ENCODE measurements at places on chromosomes 7 and 10. TPM values are rescaled to one million over a fixed set of nuclear protein-coding genes. Genes with fewer than 3 reads are reported as not detected.

GRCh38 chr10:8072211-8072610 lies 17.7 kb downstream of the GATA3 start:
- no peaks in the 10 kb centered on the region for H3K36me3 ChIP-seq
- DNase-seq, result no peak
- H3K27me3 ChIP-seq, result peaks cover 6% of the 10 kb centered on the region
- no peak overlapping the region for H3K27ac ChIP-seq
- H3K4me3 ChIP-seq, result no peak overlapping the region

DNA sequence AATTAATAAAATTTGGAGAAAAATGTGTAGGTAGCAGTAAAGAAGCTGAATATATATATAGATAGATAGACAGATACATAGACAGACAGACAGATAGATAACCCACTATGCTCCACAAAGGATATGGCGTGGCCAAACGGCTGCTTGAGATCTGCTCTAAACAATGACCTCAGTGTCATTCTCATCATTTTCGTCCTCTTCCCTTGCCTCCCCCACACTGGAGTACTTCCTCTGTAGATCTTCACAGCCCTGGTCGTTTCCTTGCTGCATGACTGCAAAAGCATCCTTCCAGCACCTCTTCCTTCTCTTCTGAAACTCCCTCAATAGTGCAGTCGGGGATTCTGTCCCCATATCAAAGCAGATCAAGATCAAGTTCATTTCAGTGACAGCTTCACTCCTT lies 35.6 kb upstream of the ATP6V0A4 start:
- no peak overlapping the region for H3K27ac ChIP-seq
- H3K27me3 ChIP-seq, result no peaks in the 10 kb centered on the region
- DNase-seq, result no peak
- H3K4me3 ChIP-seq, result no peak overlapping the region

GRCh38 chr10:30688456-30688855 lies 58.9 kb upstream of the LYZL2 start:
- no peaks in the 10 kb centered on the region for H3K27me3 ChIP-seq
- H3K36me3 ChIP-seq, result no peaks in the 10 kb centered on the region
- no peak overlapping the region for H3K27ac ChIP-seq
- no peak for DNase-seq
- no peak overlapping the region for H3K4me3 ChIP-seq
- H3K4me1 ChIP-seq, result no peaks in the 10 kb centered on the region

DNA sequence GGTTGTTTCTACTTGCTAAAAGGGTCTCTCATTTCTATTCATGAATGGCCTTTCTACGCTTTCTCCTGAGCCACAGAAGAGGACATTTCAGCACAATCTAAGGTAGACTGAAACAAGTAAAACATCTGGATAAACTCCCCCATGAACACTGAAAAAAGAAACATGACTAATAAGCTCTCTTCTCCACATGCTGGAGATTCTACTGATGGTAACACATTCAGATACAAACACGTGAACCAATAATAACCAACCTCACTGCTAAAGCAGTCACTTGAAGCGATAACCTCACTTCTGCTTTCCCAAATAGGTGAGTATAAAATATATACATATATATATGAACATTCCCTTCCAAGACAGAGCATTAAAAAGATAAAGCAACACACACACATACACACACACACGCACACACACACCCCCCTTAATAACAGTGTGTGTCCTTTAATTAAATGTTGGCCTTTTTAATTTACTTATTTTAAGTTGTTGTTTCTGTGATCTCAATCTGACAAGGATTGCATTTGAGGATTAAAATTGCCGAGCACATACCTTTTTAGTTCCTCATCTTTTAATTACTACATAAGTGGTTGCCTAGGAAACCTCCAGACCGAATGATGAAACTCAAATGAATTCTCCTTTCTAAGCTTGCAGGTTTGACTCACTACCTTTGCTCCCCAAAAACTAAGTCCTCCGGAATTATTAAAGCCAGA lies 292.4 kb upstream of the KLF14 start:
- no peak for DNase-seq
- H3K27ac ChIP-seq, result no peak overlapping the region
- H3K36me3 ChIP-seq, result no peaks in the 10 kb centered on the region
- H3K4me1 ChIP-seq, result no peaks in the 10 kb centered on the region
- no peak overlapping the region for H3K4me3 ChIP-seq
- no peaks in the 10 kb centered on the region for H3K27me3 ChIP-seq

DNA sequence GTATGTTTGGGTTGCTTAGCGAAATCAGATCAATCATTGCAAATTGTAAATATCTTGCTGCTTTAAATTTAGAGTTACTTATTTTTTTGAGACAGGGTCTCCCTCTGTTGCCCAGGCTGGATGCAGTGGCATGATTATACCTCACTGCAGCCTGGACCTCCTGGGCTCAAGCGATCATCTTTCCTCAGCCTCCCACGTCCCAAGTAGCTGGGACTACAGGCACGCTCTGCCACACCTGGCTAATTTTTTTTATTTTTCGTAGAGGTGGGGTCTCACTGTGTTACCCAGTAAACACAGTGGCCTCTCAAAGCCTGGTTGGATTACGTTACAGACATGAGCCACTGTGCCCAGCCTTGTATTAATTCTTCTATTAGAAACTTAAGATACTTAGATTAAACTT lies 1.7 kb downstream of the VDAC2 start:
- no peak overlapping the region for H3K27ac ChIP-seq
- peaks cover 13% of the 10 kb centered on the region for H3K4me1 ChIP-seq
- peaks cover 18% of the 10 kb centered on the region for H3K36me3 ChIP-seq
- peak overlapping the region; percentile 90 for H3K4me3 ChIP-seq

GRCh38 chr7:126803060-126803665 lies 449.6 kb downstream of the GRM8 start:
- no peak overlapping the region for H3K27ac ChIP-seq
- DNase-seq, result peak; percentile 81
- no peaks in the 10 kb centered on the region for H3K4me1 ChIP-seq

GRCh38 chr7:80478683-80479082 lies 33.2 kb downstream of the GNAT3 start:
- H3K4me3 ChIP-seq, result no peak overlapping the region
- no peak overlapping the region for H3K27ac ChIP-seq
- H3K27me3 ChIP-seq, result no peaks in the 10 kb centered on the region
- DNase-seq, result no peak
- no peaks in the 10 kb centered on the region for H3K36me3 ChIP-seq

DNA sequence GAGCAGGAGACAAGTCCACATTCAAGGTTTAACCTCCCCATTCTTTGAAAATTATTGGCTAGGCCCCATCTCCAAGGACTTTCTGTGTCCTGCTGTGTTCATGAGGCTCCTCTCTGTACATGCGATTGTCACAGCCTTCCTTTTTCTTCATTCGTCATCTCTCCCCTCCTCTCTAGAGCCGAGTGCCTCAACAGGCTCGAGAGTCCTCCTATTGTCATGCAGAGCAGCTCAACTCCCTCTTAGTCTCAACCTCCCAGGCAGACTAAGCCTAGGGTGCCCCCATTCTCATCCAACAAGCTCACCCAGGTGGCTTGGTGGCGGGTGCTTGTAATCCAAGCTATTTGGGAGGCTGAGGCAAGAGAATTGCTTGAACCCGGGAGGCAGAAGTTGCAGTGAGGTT lies 35.1 kb upstream of the SAMD8 start:
- H3K4me1 ChIP-seq, result peaks cover 19% of the 10 kb centered on the region
- H3K27me3 ChIP-seq, result no peaks in the 10 kb centered on the region
- no peak overlapping the region for H3K27ac ChIP-seq
- DNase-seq, result peak; percentile 38

DNA sequence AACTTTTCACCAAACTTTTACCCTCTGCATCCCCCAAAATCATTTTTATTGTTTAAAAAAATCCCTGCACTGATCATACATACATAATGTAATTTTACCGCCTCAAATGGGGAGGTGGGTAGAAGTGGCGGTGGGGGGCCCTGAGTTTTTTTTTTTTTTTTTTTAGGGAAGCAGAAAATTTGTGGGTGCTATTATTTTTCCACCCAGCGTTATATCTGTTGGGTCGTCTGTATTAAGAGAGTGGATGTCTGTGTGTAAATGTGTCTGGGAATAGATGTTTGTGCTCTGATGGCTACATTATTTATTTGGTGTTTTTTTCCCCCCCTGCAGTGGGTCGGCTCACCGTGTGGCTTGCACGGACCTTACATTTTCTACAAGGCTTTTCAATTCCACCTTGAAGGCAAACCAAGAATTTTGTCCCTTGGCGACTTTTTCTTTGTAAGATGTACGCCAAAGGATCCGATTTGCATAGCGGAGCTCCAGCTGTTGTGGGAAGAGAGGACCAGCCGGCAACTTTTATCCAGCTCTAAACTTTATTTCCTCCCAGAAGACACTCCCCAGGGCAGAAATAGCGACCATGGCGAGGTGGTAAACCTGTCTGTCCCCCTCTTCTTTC lies 438 bp downstream of the ARID5B start:
- peaks cover 50% of the 10 kb centered on the region for H3K27me3 ChIP-seq
- H3K27ac ChIP-seq, result no peak overlapping the region
- DNase-seq, result peak; percentile 64
- H3K4me3 ChIP-seq, result peak overlapping the region; percentile 69

The INHBA gene
- 0.09 TPM for total RNA-seq

The ANKRD2 gene
- not detected for total RNA-seq

The DLX5 gene
- total RNA-seq, result not detected

The SPDYE8 gene
- not detected for total RNA-seq
